Activated T-helper 2 cell treated with anti-CD3 and anti-CD28 coated beads, Interferon-gamma antibody, Interleukin-2, Interleukin-4, amounts not matched to agents 10 μg/mL and 5 μg/mL and 100 μg/mL, durations not matched to agents 14 hours and 24 hours and 36 hours (primary cell): ENCODE measurements at places on chromosomes 1 and 21. TPM values are rescaled to one million over a fixed set of nuclear protein-coding genes. Genes with fewer than 3 reads are reported as not detected.

Gene LCE3E
- total RNA-seq = not detected in 2 replicates

Gene TMEM200B
- total RNA-seq = 0.44 and 0.46 TPM in 2 replicates

- no peak for DNase-seq
Observed at GRCh38 chr1:107691540-107691939, 273.4 kb downstream of the VAV3 start.

DNA sequence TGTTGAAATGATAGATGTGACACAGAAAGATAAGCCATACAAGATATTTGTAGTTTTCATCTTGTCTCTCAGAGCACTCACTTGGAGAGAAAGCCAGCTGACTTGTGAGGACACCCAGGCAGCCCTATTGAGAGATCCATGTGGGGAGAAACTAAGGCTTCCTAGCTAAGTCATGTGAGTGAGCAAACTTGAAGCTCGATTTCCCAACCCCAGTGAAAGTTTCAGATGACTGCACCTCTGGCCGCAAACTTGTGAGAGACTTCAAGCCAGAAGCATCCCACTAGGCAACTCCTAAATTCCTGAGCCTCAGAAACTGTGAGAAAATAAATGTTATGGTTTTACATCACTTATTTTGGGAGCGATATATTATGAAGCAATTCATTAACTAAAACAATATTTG, 832.3 kb downstream of the LTN1 start:
- DNase-seq = no peak
